Stimulated activated CD4-positive, alpha-beta T cell treated with anti-CD3 and anti-CD28 coated beads, Interleukin-12 subunit alpha, Interleukin-12 subunit beta, amount 100 ng/mL, for 24 hours (primary cell): ENCODE measurements at places on chromosomes 4 and X.

DNA sequence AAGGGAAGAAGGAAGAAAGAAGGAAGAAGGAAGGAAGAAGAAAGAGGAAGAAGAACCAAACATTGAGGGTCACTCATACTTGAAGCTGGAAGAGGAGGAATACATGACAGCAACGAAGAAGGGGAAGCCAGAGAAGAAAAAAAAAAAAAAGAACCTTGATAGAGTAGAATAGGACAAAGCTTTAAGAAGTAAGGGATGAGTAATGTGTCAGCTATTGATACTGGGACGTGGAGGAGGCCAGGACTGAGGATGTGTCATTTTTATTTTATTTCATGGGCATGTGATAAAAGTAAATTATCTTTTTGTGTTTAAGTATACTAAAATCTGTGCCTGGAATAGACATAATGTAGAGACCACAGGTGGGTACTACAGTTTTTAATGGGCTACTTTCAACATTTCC is 6.4 kb downstream of the EDA2R start:
- DNase-seq = no peak

DNA sequence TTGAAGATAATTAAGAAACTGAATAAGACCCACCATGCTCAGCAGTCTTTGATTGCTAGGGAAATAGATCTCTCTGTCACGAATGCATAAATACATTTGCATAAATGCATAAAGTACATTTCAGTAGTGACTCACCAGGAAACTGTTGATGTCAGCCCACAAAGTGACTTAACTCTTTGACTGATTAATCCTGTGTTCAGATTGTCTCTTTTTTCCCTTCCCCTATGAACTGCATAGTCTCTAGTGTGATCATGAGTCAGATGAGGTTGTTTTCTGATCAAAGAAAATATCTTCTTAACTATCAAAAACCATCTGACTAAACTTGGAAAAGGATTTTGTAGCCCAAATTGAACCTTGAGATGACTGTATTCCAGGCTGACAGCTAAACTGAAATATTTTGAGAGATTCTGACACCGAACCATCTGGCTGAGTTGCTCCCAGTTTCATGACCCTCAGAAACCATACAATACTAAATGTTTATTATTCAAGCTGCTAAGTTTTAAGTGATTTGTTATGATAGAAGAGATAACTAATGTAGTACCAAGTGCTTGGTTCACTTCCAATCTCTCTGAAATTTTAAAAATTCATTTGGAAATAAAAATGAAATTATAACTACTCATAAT is 1381.5 kb upstream of the AGA start:
- no peak for DNase-seq

- no peak for DNase-seq
Measured at GRCh38 chr4:124432500-124432899, 280.0 kb downstream of the ANKRD50 start.

DNA sequence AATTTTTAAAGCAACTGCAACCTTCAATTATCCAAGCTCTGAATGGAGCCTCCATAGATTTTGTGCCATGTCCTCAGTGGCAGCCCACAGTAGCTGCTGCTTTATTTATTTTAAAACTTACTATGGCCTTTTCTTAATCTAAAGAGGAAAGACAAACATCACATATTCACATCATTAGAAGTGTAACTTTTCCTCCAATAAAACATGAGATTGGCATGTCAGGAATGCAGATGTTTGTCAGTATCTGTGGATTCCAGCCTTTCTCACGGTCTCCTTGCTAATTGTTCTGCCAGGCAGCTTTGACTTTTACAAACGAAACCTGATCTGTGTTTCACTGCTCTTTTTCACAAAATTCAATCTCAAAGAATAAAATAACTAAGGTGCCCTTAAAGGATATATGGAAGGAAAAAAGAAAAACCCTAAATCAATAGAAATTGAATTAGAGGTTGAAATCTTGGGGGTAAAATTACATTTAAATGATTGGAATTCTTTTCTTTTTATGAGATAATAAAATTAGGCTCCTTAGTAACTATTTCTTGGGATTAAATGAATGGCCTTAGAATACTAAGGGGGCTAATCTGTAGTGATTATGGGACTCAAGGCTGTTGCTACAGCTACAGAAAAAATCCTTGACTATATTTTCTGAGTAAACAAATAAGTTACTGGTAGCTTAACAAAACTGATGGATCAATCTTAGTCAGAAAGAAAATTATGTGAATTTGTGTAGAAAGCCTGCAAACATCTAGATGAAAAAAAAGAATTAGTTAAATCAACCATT is 151.3 kb downstream of the RTL9 start:
- DNase-seq = no peak

GRCh38 chr4:88573995-88574394 is 18.3 kb upstream of the HERC3 start:
- DNase-seq = no peak

DNA sequence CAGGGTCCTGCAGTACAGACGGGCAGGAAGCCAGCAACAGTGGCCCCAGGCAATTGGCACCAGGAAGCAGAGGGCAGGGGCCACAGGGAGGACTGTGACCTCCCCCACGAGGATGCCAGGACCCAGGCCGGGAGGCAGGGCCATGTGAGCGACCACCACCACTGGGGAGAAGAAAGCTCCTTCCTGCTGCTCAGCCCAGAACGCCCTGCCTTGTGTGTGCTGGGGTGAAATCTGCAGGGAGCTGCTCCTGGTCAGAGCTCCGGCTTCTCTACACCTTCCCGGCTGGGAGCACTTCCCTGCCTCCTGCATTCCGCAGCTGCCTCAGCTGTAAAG is 100.4 kb downstream of the HMX1 start:
- no peak for DNase-seq

- no peak for DNase-seq
Measured at GRCh38 chrX:140343226-140343868, 161.5 kb downstream of the SOX3 start.

DNA sequence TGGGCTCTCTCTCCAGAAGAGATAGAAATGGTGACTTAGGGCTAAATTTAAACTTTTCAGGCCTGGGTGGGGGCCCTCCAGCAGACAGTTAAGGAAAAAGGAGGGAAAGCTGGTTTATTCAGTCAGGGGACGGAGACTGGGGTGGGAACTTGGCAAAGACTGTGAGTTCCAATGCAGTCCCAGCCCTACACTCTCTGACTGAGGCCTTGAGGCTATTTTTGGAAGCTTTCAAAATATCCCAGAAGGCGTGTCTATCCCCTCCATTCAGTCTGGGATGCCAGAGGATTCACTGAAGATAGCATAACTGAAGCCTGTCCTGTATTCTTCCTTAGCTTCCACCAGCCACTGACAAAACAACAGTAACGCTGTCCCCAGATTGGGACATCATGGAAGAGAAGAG is 32.1 kb upstream of the MSN start:
- DNase-seq = no peak

- DNase-seq = no peak
Measured at GRCh38 chr4:7637139-7637538, 202.4 kb upstream of the PSAPL1 start.

- no peak for DNase-seq
Measured at GRCh38 chr4:72209600-72209999, 177.8 kb downstream of the NPFFR2 start.

GRCh38 chr4:26287756-26288155 is 33.1 kb upstream of the RBPJ start:
- no peak for DNase-seq

- DNase-seq = no peak
Measured at GRCh38 chrX:41666251-41666650, 22.5 kb upstream of the GPR34 start.

DNA sequence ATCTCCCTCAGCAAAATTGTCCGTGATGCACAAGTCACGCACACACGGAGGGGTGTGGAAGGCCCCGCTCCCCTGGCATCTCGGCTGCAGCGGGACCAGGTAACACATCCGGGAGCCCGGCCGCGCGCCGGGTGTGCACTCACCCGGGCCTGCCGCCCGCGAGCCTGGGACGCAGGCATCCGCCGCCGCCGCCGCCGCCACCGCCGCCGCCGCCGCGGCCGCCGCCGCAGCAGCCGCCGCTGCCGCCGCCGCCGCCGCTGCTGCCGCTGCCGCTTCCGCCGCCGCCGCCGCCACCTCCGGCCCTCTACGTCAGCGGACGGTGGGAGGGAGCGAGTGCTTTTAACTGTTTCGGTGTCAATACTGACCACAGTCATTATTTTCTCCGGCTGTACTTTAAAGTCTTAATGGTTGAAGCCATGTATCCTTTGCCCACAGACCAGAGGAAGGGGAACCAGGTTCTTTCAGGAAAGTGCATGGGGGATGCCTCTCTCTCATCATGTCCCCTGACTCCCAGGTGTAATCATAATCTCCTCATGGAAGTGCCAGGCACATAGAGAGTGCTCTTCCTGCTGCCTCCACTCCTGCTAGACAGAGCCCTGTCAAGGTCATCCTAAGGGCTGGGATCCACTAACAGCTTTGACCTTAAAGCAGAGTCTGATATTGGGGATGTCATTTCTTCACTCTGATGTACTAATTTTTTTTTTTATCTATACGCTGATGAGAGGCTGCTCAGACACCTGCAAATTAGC is 38.0 kb downstream of the MAGEE2 start:
- peak; percentile 7 for DNase-seq

- DNase-seq = no peak
Measured at GRCh38 chr4:18057821-18058533, 36.4 kb upstream of the LCORL start.

DNA sequence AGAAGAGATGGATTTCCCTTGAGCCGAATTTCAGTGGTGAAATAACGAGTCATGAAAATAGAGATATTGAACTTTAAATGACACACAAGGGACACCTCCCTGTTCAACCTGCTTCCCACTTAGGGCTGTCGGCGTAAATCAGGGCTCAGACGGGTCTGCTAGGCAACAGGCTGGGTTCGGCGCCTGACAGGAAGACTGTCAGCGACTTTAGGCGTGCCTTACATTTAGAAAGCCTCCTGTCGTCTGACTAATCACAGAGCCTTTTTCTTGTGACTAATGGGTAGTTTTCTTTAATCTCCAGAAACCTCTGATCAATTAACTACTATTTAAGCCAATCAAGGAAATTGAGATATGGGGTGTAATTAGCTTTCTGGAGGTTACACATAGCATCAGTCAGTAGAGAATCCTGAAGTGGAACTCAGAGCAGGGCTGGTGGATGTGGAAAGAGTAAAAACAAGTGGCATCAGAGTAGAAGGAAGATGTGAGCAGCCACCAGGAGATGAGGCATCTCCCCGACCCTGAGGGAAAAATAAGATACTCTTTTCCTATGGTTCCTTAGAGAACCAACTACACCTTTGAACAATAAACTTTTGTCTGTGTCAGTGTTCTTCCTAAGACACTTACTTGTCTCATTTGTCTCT is 86.2 kb upstream of the HS3ST1 start:
- no peak for DNase-seq

GRCh38 chr4:77203380-77204197 is 46.6 kb downstream of the CCNG2 start:
- DNase-seq = peak; percentile 43

DNA sequence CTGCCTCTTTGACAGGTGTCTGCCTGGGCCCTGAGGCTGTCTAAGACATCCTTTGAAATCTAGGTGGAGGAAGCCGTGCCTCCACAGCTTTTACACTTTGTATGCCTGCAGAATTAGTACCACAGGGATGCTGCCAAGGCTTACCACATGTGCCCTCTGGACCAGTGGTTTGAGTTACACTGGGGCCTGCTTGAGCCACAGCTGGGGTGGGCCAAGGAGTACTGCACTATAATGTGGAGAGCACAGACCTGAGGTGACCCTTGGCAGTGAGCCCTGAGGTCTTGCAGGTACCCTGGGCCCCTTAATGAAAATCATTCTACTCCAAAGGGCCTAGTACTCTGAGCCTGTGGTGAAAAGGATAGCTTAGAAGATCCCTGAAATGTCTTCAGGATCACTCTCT is 27.2 kb upstream of the IRS4 start:
- no peak for DNase-seq

DNA sequence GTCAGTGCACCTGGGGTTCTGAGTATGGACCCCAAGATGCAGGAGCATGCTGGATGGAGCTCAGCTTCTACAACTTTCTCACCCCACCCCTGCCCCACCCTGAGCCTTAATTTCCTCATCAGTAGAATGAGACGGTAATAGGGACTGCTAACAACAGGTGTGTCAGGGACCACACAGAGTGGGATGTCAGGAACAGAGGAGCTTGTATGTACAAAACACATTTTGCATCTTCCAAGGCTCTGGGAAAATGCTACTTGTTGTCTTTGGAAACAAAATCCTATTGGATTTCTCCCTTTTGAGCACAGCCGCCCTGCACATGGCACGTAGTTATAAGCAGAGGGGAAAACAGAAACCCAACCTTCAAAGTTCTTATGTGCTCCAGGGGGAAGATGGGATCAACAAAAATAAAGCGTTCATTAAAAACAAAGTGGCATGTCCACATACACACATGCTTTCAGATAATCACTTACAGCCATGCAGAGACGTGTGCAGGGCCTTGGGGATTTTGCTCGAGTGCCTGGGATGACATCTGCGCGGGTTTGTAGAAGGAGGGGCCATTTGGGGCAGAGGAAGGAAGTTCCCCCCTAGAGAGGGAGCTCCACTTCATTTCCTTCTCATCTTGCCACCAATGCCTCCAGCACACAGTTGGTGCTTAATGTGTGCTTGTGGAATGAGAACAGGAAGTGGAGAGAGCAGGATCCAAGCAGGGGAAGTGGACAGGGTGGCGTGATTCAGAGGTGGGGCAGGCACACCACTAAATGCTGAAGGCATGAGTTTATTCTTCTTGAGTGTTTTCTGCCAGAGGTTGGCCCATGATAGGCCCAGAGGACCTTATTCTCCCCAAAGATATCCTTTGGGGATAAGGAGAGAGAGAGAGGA is 138.9 kb downstream of the SMIM20 start:
- no peak for DNase-seq

- DNase-seq = no peak
Measured at GRCh38 chrX:110734894-110735541, 60.6 kb downstream of the CHRDL1 start.

DNA sequence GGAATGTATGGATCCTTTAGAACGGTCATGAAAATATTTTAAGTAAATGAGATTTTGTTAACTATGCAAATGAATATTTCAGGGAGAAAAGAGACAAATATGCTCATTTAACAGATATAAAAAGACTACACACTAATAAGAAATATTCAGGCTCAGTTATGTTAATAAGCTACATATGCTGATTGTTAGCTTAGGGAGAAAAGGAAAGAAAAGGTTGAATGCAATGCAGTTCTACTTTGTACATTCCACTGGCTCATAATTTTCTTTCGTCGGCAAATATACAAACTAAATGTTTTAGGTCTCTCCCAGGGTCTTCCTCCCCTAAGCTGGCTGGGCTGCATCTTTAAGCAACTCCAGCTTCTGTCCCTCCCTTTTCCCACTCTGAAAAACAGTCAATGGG is 2.7 kb upstream of the RTL3 start:
- no peak for DNase-seq

DNA sequence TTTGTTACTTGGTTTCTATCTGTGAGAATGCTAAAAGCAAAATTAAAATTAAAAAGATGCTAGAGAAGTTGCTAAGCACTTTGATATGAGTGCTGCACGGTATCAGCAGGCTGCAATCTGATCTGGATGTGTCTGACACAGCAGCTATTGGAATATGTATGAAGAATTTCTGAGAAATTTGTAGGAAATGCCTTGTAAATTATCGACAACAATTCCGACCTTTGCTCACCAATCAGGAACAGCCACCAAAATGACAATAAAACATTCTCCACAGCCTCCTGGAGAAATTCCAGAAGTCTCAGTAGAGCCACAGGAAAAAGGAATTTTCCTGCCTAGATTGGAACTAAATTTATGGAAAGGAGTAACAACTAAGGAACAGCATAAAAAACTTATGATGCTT is 82.5 kb downstream of the TIGD2 start:
- DNase-seq = no peak
